Thymus (tissue), 14 donors: ENCODE measurements at places on chromosomes 2 and 18. TPM values are rescaled to one million over a fixed set of nuclear protein-coding genes. Genes with fewer than 3 reads are reported as not detected.

- DNase-seq, result no peak
These were observed 210.7 kb upstream of the SALL3 start for GRCh38 chr18:78768656-78769501.

SLC19A3 gene
- 0.57 TPM for total RNA-seq

DNA sequence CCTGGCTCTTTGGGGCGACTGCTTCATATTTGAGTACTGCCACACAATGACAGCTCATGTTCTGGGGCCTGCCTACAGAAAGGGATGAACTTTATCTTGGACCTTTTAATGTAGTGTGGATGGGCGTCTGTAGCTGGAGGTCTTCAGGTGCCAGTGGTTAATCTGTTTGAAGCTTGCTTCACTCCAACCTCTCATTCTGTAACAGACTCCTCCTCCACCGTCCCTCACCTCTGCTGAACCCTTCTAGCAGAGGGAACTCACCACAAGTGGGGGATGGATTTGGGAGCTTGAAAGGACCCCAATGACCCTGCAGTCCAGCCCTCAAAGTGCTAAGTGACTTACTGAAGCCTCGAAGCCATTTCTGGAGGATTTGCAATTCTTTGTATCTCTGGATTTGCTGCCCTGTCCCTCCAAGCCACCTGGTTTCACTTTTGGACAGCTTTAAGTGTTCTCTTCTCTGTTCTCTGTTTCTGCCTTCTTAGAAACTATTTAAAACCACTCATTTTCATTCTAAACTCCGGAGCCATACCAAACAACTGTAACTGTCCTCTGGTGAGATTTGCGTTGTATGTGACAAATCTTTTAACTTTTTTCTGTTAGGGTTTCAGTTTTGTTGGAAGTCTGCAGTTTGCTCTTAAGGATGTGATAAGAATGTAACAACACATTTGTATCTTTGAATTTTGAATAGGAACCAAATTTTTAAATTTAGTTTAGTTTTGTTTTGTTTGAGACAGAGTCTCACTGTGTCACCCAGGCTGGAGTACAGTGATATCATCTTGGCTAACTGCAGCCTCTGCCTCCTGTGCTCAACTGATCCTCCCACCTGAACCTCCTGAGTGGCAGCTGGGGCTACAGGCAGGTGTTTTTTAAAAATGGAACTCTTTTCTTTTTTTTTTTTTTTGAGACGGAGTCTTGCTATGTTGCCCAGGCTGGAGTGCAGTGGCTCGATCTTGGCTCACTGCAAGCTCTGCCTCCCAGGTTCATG, 37.0 kb upstream of the CASP8 start:
- DNase-seq, result no peak

SIX3 gene
- total RNA-seq, result not detected

GRCh38 chr2:200086911-200087310, 131.5 kb downstream of the MAIP1 start:
- DNase-seq, result no peak

SCN1A gene
- total RNA-seq, result 0.09 TPM

TSGA10 gene
- 8.9 TPM for total RNA-seq

LRRTM1 gene
- total RNA-seq, result not detected

DNA sequence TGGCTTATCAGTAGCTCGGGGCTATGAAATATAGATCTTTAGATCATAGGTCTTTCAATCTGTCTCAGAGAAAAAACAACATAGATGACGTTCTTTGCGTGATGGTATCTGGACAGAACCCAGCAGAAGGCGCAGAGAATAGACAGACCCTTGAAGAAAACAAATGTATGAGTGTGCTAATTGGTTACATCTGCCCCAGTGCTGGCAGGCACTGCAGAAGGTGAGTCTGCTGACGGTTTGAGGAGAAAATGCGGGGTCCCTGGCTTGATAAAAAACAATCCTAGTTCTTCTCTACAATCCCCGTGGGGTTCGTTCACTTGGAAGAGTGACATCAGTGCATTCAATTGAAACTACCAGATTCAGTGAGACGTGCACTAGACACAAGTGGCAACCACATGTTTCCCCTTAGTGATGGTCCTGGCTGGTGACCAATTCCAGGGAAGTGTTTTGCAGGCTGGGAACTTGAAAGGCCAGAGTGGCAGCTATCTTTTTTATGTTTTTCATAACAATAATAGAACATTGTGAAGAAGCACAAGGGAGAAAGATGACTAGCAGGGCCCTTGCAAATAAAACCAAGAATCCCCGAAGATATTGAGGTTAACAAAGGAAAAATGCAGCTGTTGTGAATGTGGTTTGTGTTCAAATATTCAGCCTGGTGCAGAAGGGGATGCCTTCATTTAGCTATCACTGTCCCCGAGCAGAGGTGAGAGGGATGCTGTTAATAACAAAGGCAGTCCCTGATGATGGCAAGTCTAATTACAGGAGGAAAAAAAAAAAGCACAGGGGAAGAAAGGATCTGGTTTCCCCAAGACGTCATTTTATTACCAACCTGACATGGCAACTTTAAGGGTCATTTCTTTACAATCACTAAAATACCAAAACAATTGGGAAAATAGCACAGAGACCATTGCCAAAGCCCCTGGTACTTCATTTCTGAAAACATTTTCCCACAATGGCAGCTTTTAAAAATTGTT, 337.6 kb upstream of the FIGN start:
- no peak for DNase-seq

DNA sequence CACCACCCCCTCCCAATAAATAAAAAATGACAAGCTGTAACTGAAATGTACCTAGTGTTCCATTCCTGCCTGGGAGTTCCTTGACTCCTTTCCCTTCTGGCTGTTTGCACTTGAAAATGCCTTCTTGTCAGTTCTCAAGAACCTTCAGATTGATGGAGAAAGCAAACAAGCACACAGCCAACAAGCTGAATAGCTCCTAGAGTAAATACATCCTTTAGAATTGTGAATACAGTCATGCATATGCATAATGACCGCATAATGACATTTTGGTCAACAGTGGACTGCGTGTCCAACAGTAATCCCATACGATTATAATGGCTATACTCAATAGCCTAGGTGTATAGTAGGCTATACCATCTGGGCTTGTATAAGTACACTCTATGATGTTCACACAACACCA, 97.0 kb downstream of the LYPD6 start:
- DNase-seq, result no peak

DNA sequence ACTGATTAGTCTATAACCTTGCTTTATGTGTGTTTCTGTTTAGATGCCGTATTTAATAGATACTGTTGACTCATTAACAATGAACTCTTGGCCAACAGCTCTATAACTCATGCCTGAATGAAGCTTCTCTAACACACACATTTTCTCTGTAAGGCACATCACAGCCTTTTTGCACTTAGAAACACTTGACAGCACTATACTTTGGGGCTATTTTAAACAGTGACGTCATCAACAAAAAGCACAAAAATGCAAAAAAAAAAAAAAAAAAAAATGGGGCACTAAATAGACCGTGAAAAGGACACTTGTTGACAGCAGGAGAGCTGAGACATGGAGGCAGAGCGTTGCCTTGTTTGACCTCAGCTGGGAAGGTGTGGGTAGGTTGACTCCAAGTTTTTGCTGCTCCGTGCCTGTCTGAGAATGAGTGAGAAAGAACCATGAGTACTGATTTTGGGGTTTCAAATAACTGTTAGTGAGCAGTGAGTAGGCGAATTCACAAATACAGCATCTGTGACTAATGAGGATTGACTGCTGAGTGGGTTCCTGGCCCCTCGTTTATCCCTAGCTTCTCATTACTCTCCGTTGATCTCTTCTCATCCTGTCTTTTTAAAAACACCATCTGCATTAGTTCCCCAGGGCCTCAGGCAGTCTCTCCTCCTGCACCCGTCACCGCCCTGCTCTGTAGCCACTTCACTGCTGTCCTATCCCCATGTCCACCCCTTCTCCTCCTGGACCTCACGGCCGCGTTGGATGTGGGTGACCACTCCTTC, 24.4 kb downstream of the SPP2 start:
- no peak for DNase-seq

- peak; percentile 51 for DNase-seq
These were observed 16.2 kb downstream of the DOCK10 start for GRCh38 chr2:225025917-225026571.

- no peak for DNase-seq
These were observed 4.9 kb downstream of the SMC6 start for GRCh38 chr2:17748745-17749144.

GRCh38 chr2:190979906-190980629, 33.9 kb downstream of the STAT1 start:
- peak; percentile 40 for DNase-seq

- no peak for DNase-seq
These were observed 505.9 kb downstream of the EIPR1 start for GRCh38 chr2:2871480-2872308.

- no peak for DNase-seq
These were observed 668.1 kb downstream of the EPHA4 start for GRCh38 chr2:220904015-220904414.

DNA sequence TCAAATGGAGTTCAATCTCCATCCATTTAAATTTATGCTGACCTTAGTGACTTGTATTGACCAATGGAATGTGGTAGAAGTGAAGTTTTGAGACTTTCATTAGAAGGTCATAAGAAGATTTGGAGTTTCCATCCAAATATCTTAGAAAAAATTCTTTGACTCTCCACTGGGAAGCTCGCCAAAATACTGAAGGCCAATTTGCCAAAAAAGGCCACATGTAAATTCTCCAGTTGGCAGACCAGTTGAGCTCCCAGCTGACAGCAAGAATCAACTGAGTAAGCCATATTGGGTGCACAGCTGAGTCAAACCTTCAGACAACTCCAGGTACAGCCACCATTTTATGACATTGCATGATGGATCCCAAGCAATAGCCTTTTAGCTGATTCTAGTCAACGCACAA, 228.3 kb upstream of the SETBP1 start:
- DNase-seq, result no peak

KCNK3 gene
- 0.05 TPM for total RNA-seq

GRCh38 chr2:60318544-60318943, 234.9 kb downstream of the BCL11A start:
- no peak for DNase-seq

DNA sequence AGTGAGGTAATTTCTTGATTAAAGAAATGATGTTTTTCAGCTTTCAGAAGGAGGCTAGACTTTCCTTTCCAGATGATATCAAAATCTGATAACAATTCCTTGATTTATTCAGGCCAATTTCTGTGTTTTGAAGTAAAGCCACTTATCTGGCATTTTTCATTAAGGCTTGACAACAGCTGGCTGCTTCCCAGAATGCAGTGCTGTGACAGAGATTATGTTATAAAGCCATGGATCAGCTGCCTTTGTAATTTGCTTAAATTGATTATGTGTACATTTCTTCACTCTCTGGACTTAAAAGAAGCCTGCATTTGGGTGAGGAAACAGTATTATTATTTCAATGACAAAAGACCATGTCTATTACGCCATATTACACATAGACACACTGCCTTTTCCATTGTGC, 136.0 kb downstream of the PLCL1 start:
- no peak for DNase-seq

DNA sequence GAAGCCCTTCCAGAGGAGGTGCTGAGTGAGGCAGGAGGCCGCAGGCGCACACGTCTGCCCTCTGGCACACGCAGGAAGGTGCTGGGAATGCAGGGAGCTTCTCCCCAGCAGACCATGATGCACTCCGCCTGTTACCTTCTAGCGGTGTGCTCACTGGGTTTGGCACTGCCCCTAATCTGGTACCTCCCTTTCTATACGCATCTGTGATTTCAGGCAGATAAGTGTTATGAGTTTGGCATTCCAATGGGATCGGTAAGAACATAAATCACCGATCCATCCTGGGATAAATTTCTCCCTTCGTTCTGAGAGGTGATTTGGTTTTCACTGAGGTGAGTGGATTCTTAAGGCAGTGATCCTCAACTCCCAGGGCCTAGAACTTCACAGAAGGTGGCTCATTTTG, 34.6 kb downstream of the ODC1 start:
- no peak for DNase-seq

GRCh38 chr2:158677542-158677941, 117.6 kb upstream of the DAPL1 start:
- no peak for DNase-seq

GAREM1 gene
- total RNA-seq, result 0.57 TPM

MSTN gene
- total RNA-seq, result 0.19 TPM

DNA sequence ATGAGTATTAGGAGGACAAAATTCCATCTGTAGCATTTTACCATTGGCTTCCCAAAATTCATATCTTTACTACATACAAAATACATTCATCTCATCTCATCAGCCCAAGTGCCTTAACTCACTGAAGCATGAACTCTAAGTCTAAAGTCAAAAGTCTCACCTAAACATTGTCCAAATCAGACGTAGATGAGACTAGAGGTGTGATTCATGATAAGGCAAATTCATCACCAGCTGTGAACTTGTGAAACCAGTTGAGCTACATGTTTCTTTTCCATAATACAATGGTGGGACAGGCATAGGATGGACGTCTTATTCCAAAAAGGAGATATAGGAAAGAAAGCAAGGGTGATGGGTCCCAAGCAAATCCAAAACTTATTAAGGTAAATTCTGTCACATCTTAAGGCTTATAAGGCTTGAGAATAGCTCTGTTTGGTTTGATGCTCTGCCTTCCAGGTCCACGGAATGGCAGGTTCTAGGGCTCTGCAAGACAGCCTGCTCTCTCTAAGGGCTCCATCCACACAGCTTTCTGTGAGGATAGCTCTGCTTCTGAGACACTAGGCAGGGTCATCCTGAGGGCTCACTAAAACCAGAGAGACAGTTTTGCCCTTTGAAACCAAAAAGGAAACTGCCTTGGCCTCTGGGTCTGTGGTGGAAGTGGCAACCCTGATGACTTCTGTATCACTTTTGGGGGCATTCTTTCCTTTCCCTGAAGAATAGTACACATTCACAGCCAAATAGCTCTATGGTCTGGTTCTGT, 9.6 kb downstream of the IFIH1 start:
- DNase-seq, result no peak

GRCh38 chr2:3536682-3537632, 17.6 kb upstream of the ADI1 start:
- DNase-seq, result peak; percentile 5

- no peak for DNase-seq
These were observed 776.8 kb upstream of the ACVR2A start for GRCh38 chr2:147068071-147068470.
